ENCODE measurements at places on chromosomes 11 and 22. TPM values are rescaled to one million over a fixed set of nuclear protein-coding genes. Genes with fewer than 3 reads are reported as not detected.

Gene OR52N4
- polyA plus RNA-seq: not detected

Gene TOMT
- not detected for polyA plus RNA-seq

Gene RBMXL2
- not detected for polyA plus RNA-seq

Gene C11orf87
- 0.50 TPM for polyA plus RNA-seq

Gene DLG2
- polyA plus RNA-seq: 21.5 TPM

Gene TRIM49
- not detected for polyA plus RNA-seq

Gene KRTAP5-7
- not detected for polyA plus RNA-seq

Gene TECTA
- polyA plus RNA-seq: 0.24 TPM

Gene SMC1B
- polyA plus RNA-seq: 0.10 TPM

Gene SORL1
- polyA plus RNA-seq: 23.0 TPM

Gene UBTFL1
- not detected for polyA plus RNA-seq

Gene PDE3B
- 4.3 TPM for polyA plus RNA-seq

Gene SCGB2A2
- not detected for polyA plus RNA-seq

Gene GRAMD4
- polyA plus RNA-seq: 2.7 TPM

Gene IGSF22
- 0.85 TPM for polyA plus RNA-seq

Gene UVRAG
- polyA plus RNA-seq: 15.4 TPM

Gene IRAG1
- polyA plus RNA-seq: 2.7 TPM

Gene IL17REL
- not detected for polyA plus RNA-seq

Gene OR5P2
- not detected for polyA plus RNA-seq

Gene FAM227A
- polyA plus RNA-seq: 4.3 TPM

Gene CUL5
- 40.9 TPM for polyA plus RNA-seq

Gene USP2
- 5.0 TPM for polyA plus RNA-seq

Gene P4HA3
- polyA plus RNA-seq: not detected

Gene NLRP14
- polyA plus RNA-seq: 0.14 TPM

Gene ACO2
- 33.4 TPM for polyA plus RNA-seq

Gene FAM180B
- not detected for polyA plus RNA-seq
